Choroid plexus epithelial cell (primary cell): ENCODE measurements at places on chromosomes 7 and 10.

DNA sequence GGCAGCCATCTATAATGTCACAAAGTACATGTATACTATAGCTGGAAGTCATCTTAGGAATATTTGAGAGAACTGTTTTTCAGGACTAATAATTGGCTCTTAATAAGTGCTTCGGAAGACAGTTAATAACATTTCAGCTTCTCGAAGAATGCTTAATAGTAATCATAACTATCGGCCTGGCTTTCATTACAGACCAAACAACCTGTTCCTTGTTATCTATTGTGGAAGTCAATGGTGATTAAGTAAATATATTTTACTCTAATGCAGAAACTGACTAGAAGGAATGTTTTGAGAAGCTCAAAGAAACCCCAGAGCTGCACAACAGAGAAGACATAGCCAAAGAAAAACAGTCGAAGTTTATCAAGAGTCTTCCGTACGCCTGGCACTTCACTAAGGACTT is 106.8 kb upstream of the FAM133B start:
- DNase-seq, result no peak

- DNase-seq, result no peak
These were observed 79.4 kb downstream of the TMEM178B start for GRCh38 chr7:141153231-141153630.

- DNase-seq, result no peak
These were observed 140.4 kb upstream of the NPS start for GRCh38 chr10:127408733-127409132.

DNA sequence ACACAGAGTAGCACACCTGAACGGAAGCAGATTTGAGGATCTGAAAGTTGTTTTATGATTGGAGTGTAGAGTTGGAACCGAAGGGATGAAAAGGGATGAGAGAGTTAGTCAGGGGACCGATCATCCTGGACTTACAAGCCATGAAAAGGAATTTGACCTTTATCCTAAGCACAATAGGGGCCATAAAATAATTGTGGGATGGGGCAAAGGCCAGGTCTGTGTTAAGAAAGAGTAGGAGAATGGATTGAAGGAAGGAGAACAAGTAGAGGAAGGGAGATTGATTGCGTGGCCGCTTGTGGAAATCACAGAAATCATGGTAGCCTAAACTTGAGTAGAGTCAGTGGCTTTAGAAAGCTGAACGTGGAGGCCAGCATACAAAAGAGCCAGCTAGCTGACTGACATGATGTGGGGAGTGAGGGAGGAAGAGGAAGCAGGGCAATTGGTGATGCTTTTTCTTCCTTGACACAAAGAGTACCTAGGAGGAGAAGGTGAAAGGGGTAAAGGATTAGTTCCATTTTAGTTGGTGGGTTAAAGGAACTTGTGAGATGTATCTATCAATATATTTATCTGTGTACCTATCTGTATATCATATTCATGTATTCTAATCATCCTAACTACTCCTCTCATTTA is 67.1 kb upstream of the RPA3 start:
- no peak for DNase-seq

- no peak for DNase-seq
These were observed 89.4 kb downstream of the SH3PXD2A start for GRCh38 chr10:103765981-103766380.

GRCh38 chr7:155188821-155189581 is 108.7 kb upstream of the INSIG1 start:
- DNase-seq, result peak; percentile 47

DNA sequence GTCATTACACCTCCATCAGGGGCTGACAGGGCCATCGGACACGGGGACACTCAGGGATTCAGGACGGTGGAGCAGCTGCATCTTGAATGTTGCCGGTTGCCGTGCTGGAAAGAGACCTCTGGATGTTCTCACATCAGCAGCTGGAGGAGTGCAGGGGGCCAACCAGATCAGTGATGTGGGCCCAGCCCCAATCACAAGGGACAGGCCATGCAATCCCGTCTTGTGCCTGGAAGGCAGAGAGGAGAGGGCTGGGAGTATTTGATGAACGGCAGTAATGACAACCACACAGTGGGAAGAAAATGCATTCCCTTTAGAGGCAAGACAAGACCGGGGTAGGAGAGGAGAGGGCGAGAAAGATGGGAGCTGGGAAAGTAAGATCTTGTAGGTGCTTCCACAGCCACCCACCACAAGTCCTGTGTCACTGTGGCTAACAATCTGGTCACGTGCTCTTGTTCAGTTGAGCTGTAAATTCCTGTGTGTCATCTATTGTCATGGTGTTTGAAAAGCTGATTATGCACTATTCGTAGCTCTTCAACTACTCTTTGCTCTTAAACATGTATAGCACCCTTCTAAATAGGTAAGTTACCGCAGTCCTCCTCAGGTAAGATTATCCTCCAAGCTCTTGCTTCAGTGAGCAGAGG is 85.9 kb upstream of the LEP start:
- no peak for DNase-seq

- no peak for DNase-seq
These were observed 84.4 kb downstream of the MTERF1 start for GRCh38 chr7:91796122-91796521.

DNA sequence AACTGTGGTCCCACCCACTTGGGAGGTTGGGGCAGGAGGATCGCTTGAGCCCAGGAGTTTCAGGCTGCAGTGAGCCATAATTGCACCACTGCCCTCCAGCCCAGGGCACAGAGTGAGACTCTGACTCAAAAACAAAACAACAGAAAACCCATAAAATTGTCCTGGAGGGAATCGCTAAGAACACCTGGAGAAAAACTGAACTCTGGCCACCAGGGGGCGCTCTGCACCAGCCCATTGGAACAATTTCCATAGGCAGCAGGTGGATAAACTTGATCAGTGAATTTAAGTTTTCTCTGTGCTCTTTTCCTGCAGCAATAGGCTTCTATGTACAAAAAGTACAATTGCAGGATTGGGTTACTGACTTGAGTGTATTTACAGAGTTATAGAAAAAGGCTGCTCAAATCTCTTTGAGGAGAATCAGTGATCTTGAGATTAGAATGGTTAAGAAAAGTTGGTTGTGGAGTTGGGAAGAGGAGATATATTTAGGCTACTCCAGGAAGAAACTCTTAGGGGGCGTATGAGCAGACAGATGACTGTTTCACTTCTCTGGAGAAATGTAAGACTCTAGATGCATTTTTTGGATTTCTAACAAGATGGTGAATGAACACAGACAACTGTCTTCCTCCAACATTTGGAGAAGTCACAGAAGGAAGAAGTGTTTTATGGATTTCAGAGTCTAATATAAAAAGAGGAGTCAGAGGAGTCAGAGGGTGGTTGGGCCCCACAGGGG is 274.9 kb upstream of the GALNT17 start:
- peak; percentile 73 for DNase-seq

GRCh38 chr7:94109556-94109955 is 105.4 kb upstream of the BET1 start:
- no peak for DNase-seq

GRCh38 chr10:131998050-131998844 is 16.5 kb upstream of the BNIP3 start:
- no peak for DNase-seq

DNA sequence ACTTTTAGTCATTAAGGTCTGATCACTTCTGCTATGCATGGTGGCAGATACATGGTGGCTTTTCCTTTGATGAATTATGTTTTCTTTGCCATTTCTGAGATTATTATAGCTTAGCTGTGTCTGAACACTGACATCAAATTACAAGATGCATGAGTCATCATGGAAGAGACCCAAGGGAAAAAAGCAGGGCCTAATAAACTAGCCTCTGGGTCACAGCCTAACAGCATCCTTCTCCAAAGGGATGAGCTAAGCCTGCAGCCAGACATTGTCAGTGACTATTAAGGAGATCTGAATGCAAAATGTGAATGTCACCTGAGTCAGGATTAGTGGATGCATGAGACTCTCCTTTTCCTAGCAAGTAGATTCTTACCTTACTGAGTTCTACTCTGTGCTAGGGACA is 19.1 kb upstream of the OGDHL start:
- DNase-seq, result peak; percentile 46

GRCh38 chr7:79711660-79712059 is 258.2 kb upstream of the MAGI2 start:
- no peak for DNase-seq

DNA sequence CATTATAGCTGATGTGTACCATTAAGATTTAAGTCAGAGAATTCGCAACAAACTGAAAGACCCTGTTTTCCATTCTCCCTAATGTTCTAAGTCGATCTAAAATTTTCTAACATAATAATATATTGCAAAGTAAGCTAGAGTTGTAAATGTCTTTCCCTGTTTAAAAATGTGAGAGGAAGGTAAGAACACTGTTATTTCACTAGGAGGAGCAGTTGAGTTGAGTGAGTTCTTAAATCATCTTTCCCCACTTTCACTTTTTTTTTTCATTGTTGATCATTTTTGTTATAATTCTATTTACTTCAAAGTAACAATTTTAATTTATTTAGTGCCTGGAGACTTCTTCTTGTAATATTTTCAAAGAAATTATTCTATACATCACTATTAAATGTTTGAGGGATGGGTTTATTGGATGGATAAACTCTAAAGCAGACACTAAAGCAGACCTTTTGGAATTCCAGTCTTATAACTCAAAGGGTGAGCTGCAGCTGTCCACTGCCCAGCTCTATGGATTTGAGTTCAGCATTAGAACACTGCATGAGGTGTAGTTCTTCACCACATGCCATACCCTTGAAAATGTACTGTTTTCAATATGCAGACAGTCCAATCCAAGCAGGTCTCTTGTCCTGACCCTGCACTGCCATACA is 181.3 kb upstream of the FZD1 start:
- peak; percentile 73 for DNase-seq

DNA sequence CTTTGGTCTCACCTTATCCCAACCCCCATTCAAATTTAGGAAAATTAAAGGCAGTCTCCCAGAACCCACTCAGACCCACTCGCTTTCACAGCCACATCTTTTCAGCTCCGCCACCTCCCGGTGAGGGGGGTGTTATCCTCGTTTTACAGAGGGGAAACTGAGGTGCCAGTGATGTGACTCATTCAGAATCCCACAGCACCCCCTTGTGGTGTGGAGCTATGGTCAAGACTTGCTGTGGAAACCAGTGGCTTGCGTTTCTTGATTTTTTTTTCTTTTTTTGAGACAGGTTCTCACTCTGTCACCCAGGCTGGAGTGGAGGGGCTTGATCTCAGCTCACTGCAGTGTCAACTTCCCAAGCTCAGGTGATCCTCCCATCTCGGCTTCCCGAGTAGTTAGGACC is 27.6 kb downstream of the SLC35G1 start:
- DNase-seq, result no peak

- peak; percentile 83 for DNase-seq
These were observed 50.0 kb upstream of the ITGB8 start for GRCh38 chr7:20280475-20281351.

DNA sequence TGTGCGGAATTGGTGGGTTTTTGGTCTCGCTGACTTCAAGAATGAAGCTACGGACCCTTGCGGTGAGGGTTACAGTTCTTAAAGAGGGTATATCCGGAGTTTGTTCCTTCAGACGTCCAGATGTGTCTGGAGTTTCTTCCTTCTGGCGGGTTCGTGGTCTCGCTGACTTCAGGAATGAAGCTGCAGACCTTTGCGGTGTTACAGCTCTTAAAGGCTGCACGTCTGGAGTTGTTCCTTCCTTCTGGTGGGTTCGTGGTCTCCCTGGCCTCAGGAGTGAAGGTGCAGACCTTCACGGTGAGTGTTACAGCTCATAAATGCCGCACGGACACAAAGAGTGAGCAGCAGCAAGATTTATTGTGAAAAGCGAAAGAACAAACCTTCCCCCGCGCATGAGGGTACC is 670.7 kb downstream of the CNTNAP2 start:
- no peak for DNase-seq

GRCh38 chr10:3689871-3690510 is 95.0 kb downstream of the KLF6 start:
- DNase-seq, result peak; percentile 16

GRCh38 chr10:126478546-126478945 is 90.3 kb upstream of the ADAM12 start:
- DNase-seq, result peak; percentile 29

DNA sequence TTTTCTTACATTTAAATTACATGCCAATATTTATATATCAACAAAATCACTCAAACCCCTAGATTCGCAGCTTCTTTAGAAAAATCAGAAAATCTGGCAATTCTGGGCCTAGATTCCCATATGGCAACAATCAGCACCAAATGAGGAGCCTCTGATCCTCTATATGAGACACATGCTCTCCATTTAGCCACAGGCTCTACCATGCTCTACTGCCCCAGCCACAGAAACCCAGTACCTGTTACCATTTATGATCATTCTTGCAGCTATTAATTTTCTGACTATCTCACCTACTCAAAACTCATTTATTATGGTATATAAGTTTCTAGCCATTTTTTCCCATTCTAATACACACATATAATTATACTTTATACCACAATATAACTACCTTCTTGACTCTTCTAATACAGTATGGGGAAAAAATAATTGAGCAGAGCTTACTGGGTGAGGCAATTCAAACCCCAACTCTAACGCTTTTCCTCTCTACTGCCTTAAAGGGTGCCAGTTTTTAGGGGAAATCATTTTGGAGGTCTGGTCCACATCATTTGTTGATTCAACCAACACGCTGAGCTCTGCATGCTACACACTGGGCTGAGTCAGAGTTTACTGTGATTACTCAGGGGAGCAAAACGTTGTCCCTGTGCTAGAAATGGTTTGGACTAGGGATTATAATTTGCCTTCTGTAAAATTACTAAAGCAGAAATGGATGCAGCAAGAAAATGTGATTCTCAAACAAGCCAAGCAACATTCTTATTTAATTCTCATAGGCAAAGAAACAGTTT is 11.6 kb downstream of the PDLIM1 start:
- DNase-seq, result peak; percentile 73

DNA sequence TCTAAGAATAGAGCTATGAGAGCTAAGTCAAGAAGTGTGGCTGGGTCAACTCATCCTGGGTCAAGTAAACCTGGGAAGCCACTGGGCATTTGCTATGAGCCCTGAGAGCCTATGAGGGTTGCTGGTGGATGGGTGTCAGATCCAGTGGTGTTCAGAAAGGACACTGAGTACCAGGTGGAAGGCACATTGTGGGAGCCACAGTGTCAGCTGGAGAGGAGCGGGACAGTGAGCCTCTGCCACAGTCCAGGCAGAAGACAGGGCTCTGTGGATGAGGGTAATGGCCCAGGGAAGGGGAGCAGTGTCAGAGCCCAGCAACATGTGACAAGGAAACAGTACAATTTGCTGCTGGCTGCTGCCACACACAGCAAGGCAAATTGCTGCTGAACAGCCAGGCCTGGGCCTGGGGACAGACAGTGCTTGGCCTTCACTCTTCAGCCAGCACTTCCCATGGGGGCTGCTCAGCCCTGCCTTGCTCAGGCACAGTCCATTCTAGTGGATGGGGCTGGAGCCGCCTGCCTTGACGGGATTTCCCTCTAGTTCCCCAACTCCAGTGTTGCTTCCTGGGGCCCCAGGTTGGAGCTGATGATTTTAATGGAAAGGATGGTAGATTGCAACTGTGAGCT is 90.9 kb upstream of the CHST15 start:
- no peak for DNase-seq
